ENCODE measurements at places on chromosomes 6 and 20.

- no peak for DNase-seq
Measured at GRCh38 chr6:22544476-22544875, 24.9 kb upstream of the HDGFL1 start.

GRCh38 chr6:15044948-15045347 lies 200.9 kb upstream of the JARID2 start:
- no peak for DNase-seq

GRCh38 chr6:158418501-158418900 lies 106.2 kb downstream of the TULP4 start:
- DNase-seq, result no peak

DNA sequence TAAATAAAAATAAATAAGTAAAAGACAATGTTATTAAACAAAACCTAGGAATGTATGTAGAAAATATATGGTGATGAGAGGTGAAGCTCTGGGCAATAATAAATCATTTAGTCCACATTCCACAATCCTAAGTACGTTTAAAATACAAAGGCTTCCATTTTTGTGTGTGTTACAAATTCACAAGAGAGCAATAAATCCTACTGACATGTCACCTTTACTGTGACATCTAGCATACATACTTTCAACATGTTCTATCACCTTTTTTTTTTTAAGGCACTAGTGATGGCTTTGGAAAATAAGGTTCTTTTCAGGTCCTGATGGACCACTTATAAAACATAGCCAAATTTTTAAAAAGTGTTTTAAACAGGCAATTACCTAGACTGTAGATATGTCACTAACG lies 12.0 kb downstream of the REV3L start:
- DNase-seq, result no peak

DNA sequence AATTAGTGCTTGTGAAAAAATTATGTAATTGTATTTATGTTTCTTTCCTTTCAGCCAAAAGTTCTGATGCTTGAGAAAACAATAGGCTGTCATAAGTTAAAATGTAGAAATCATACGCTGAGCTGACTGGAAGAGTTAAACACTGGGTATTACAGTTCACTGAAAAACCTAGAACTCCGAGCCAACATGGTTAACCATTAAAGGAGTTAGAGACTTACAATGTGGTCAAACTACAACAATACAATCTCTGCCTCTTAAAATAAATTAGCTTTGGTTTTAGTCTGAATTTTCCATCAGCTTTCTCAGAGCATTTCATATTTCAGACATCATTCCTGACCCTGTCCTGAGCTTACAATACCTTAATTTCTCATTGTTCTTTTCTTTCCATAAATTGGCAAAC lies 91.0 kb downstream of the COL12A1 start:
- no peak for DNase-seq

DNA sequence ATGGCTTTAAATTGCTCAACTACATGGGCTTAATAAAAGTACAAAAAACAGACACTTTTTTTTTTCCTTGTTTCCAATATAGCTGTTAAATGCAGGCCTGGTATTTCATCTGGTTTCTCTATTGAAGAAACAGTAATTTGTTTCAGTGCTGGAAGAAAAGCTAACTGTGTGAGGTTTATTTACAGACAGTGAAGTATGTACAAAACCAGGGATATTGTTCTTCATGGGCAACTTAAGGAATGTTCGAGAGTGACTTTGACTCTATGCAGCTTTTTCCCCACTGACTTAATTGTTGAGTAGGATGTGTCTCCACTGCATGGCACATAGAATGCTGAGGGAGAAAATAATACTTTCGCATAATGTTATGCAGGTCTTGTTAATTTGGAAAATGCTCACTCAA lies 31.0 kb upstream of the PRL start:
- no peak for DNase-seq

- DNase-seq, result no peak
Measured at GRCh38 chr20:64233725-64234124, 21.8 kb upstream of the PCMTD2 start.

- DNase-seq, result no peak
Measured at GRCh38 chr6:160285541-160286105, 27.0 kb upstream of the SLC22A2 start.

- DNase-seq, result no peak
Measured at GRCh38 chr6:303263-303662, 11.0 kb downstream of the DUSP22 start.

GRCh38 chr20:14512839-14513238 lies 175.4 kb upstream of the FLRT3 start:
- no peak for DNase-seq

DNA sequence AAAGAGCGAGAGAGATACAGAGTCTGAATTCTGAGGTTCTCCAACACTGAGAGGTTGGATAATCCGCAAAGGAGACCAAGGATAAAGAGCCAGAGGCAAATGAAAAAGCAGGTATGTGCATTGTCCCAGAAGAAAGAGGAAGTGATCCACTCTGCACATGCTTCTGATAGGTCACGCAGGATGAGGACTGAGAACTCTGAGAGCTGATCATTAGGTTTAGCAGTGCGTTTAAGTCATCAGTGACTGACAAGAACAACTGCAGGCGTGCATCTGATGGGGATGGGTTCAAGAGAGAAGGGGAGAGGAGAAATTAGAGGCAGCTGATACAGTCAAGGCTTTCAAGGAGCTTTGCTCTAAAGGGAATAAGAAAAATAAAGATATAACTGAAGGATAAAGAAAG lies 301.2 kb upstream of the SGK1 start:
- no peak for DNase-seq

DNA sequence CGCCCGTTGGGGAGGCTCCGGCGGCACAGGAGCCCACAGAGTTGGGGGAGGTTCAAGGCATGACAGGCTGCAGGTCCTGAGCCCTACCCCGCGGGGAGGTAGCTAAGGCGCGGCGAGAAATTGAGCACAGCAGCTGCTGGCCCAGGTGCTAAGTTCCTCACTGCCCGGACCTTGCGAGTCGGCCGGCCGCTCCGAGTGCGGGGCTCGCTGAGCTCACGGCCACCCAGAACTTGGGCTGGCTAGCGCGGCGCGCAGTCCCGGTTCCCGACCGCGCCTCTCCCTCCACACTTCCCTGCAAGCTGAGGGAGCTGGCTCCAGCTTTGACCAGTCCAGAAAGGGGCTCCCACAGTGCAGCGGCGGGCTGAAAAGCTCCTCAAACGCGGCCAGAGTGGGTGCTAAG lies 23.9 kb upstream of the KIF13A start:
- DNase-seq, result no peak

DNA sequence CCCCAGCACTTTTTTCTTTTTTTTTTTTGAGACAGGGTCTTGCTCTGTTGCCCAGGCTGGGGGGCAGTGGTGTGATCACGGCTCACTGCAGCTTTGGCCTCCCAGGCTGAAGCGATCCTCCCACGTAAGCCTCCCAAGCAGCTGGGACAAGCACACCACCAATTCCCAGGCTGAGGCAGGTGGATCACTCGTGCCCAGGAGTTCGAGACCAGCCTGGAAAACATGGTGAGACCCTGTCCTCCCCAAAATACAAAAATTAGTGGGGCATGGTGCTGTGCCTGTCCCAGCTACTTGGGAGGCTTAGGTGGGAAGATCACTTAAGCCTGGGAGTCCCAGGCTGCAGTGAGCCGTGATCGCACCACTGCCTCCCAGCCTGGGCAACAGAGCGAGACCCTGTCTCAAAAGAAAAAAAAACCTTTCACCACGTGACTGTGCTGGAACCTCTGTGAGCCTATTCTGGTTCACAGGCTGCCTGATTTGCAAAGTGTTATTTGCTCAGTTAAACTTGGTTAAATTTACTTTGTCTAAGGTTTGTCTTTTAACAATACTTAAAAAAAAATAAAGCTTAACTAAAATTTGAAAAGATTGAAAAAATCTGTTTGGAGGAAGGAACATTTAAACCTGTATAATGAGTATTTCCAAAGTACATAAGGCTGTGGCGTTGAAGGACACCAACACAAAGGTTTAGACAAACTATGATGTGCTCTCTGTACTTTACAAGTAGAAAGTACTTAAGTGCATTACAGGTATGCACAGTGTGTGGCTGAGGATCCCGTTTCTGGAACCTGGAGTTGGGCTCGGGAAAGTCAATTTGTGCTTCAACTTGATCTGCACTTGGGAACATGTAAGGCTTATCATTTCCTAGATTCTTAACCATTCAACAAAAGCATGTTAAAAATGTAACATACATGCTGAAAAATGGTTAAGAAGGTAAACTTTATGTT lies 55.0 kb downstream of the PPP1R3G start:
- no peak for DNase-seq

GRCh38 chr6:167474725-167475124 lies 149.8 kb downstream of the TTLL2 start:
- DNase-seq, result no peak

- DNase-seq, result peak; percentile 91
Measured at GRCh38 chr20:62219992-62220665, at the start of gene HRH3. Gene HRH3, minus strand, starts transcription at chr20:62220278. Its CDS starts 308 bp downstream, at chr20:62219970.

DNA sequence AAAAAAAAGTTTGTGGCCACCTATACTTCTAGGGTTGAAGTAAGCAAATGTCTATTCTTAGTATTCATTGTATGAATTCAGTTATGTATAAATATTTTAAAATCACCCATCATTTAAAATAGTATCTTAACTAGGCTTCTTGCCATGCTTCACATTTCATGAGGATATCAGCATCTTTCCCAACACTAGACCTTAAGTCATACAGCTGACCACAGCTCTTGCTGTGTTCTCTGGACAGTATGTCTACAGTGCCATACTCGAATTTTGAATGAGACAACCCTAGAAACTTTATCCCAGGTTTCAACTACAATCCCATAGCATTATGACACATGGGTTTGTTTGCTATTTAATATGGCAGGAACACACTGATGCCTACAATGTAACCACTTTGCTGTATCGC lies 5.2 kb downstream of the TXNDC5 start:
- DNase-seq, result no peak

- no peak for DNase-seq
Measured at GRCh38 chr6:162058281-162058875, 669.2 kb downstream of the PRKN start.

Measured in GM20000 (cell line).